ENCODE measurements at places on chromosomes 13 and 19.

GRCh38 chr19:3857449-3858003, 11.3 kb downstream of the ZFR2 start:
- DNase-seq = no peak

GRCh38 chr13:36986462-36987240, 12.5 kb downstream of the ALG5 start:
- DNase-seq = no peak

GRCh38 chr13:33676045-33676989, 141.6 kb upstream of the RFC3 start:
- no peak for DNase-seq

GRCh38 chr13:90706631-90707030, 640.9 kb upstream of the MIR17HG start:
- no peak for DNase-seq

DNA sequence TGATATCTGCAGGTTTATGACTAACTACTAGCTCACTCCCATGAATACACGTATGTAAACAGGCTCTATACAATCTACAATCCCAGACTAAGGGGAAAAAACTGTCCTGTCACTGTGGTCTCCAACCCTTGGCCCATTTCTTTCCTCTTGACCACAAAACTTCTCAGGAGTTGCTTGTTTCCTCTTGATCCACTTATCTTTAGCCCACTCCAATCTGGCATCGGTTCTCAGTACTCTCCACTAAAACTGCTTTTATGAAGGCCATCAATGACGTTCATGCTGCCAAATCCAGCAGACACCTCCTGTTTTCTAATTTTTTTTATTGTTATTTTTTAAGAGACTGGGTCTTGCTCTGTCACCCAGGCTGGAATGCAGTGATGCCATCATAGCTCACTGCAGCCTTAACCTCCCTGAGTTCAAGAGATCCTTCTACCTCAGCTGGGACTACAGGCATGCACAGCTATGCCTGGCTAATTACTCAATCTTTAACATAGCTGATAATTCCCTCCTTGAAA, 31.9 kb upstream of the USPL1 start:
- no peak for DNase-seq

DNA sequence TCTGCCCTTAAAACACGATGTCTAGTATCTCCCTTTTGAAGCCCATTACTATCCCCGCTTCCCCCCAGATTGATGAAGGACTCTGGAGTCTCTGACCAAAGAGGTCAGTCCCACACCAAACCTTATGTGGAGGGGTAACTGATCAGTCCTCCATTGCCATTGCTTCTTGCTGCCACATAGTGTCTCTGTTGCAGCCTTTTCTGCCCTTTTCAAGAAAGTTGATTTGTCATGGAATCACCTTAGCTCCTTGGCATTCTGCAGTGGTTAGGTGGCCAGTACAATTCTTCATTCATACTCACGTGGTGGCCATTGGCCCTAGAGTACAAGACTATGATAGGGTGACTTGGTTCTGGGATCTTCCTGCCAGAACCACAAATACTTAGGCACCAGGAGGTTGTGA, 8.4 kb upstream of the HTR2A start:
- no peak for DNase-seq

- DNase-seq = no peak
These were observed 52.8 kb downstream of the COL4A2 start for GRCh38 chr13:110359840-110360301.

DNA sequence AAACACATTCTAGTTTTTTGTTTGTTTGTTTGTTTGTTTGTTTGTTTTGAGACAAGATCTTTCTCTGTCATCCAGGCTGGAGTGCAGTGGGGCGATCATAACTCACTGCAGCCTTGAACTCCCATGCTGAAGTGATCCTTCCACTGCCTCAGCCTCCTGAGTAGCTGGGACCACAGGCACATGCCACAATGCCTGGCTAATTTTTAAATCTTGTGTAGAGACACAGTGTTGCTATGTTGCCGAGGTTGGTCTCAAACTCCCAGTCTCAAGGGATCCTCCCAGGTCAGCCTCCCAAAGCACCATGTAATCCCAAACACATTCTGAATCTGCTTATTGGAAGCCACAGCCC, 15.8 kb downstream of the PLA2G4C start:
- DNase-seq = no peak

DNA sequence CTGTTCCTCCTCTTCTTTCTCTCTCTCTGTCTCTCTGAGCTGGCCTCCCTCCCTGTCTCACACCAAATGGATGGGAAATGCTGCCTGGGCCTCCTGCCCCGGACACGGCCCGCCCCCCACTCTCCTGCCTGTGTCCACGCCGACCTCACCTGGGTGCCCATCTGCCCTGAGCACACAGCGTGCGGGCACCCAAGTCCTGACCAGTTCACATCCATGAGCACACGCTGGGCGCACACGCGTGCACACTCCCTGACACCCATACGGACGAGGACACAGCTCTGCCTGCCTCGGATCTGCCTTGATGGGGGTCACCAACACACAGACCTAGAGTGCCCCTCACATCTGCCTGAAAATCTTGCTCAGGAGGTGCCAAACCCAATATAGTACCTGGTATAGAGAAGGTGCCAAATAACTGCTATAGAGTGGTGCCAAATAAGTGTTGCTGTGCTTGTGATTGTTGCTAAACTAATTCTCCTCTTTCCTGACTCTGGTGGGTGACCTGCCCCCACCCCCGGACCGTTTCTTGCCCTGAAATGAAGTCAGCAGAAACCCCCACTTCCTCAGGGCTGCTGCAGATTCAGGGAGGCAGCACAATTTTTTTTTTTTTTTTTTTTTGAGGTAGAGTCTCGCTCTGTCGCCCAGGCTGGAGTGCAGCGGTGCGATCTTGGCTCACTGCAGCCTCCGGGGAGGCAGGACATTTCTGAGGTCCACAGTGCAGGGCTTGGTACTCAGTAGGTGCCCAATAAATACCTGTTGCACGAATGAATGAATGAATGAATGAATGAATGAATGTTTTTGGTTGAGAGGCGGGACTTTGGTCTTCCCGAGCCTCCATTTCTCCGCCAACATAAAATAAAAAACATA, 4.6 kb downstream of the NFIC start:
- DNase-seq = no peak

- no peak for DNase-seq
These were observed 20.3 kb upstream of the KPNA3 start for GRCh38 chr13:49812812-49813211.

- no peak for DNase-seq
These were observed 513.7 kb downstream of the GPC6 start for GRCh38 chr13:93740334-93740733.

DNA sequence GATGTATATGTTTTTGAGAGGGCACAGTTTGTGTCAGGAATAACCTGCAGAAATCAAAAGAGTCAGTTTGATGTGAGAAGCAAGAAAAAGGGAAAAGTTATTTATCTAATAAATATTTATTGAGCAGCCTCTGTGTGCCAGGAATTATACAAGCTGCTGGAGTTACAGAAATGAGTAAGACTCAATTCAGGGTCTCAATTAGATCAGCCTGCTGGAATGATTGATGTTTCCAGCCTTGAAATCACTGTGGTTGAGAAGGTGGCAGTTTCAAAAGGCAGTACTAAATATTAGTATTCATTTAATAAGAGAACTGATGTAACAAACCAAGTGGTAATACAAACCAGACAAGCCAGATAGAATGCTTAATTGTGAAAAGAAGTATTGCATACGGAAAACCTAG, 782.4 kb upstream of the GPC6 start:
- DNase-seq = no peak

- no peak for DNase-seq
These were observed 4.2 kb downstream of the MPND start for GRCh38 chr19:4347521-4347920.

DNA sequence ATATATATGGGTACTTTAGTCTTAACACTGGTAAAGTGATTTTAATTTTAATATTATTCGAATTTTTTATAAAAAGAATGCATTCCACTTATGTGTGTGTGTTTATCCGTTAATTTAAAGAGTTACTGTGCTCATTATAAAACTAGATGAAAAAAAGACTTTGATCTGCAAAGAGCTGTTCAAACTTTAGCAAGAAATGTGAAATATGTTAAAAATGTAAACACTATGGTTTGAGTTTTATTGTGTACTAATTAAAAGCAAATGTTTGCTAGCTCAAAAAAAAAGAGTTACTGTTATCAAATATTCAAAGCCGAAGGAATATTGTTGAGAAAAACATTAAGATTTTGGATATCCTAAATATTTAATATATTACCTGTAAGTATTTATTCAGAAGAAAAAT, 34.5 kb downstream of the UFM1 start:
- DNase-seq = no peak

DNA sequence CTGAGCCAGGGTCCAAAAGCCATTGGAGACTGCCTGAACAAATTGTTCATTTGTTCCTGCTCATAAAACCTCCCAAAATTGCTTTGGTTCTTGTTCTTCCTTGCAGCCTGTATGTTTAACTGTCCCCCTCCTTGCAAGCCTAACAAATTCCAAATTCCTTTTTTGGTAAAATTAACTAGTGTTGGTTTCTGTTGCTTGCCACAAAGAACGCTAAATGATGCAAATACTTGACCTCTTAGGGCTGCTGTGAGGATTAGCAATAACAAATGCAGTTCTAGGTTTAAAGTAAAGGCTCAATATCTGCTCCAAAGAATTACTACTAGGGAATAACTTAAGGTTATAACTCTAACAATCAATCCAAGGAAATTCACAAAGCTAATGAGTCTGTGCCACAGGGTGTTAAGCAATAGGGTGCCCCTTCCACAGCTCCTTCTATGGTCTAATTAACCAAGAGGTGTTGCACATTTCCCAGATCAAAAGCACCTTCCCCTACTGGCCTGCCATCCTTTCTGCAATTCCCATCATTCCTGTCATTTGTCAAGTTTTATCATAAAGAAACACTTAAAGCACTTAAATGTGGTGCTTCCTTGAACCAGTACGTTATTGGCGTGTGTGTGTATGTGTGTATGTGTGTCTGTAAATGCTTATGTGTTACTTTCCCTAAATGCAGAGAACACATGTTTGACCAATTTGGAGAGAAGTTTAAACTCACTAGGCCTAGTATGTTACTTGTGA, 110.2 kb downstream of the RAP2A start:
- DNase-seq = no peak

DNA sequence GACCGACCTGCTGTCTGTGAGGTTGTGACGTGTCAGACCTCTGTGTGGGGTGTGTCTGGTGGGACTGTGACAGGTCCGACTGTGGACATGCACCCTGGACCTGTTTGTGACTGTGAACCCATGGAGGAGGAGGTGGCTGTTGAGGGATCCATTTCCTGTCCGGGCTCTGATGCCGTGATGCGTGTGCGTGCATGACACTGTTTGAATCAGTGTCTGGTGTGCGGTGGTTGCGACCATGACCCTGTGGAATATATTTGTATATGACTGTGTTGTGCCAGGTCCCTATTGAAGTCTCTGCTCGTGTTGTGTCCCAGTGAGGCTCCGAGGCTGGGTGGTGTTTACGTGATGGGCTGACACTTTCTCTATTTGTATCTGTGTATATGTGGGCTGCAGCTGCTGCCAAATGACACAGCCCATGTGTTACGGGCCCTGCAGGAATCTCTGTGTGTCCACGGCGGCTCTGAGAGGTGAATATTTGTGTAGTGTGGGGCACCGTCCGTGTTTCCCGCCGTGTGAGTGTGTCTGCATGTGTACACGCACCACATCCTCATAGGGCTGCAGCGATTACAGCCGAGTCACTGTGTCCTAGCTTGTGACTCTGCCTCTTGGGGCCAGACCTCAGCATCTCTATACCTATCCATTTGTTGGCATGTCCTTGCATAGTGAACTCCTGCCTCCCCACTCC, 18.3 kb downstream of the CCDC97 start:
- no peak for DNase-seq

GRCh38 chr19:13748169-13748828, 16.0 kb upstream of the MRI1 start:
- no peak for DNase-seq

GRCh38 chr13:87674247-87674738, 3.1 kb downstream of the SLITRK5 start:
- DNase-seq = no peak

Data from stimulated activated CD8-positive, alpha-beta memory T cell treated with anti-CD3 and anti-CD28 coated beads, Interleukin-15, amount 100 ng/mL, for 24 hours (primary cell).